ENCODE measurements at places on chromosomes 1 and 21.

GRCh38 chr21:37817242-37817641 is 99.0 kb downstream of the KCNJ6 start:
- DNase-seq: no peak

DNA sequence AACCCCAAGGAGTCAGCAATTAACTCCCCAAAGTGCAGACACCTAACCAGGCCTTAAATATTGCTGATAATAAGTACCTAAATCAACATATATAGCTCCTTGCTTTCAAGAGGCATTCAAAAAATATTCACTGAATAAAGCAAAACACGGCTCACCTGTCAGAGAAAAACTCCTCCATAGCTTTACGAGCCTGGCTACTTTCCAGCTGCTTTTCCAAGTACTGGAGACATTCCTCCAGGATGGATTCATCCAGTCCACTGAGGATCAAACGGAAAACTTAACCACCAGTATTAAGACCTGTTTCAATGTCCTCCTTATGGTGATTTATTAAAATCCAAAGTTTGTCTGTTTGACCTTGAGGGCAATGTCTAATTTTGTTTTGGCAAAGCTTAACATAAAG is 44.6 kb downstream of the UBR4 start:
- DNase-seq: no peak

- no peak for DNase-seq
Observed at GRCh38 chr1:44926311-44926781, 60.0 kb downstream of the EIF2B3 start.

GRCh38 chr1:94335950-94336349 is 82.2 kb upstream of the ABCD3 start:
- peak; percentile 67 for DNase-seq

DNA sequence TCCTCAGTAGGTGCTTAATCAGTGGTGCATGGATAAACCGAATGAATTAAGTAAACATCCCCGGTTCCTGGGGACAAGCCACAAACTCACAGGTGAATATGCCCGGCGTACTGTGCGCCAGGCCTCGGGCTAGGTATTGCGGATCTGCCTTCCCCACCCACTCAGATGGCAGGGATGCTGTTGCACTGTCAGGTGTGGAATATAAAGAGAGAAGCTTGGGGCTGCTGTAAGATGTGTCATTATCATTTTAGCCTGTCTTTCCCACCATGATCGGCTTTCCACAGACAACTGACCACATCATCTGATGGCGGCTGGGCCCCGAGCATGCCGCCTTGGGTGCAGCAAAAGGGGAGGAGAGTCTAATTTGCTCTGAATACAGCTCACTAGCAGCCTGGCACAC is 45.4 kb upstream of the LRP8 start:
- no peak for DNase-seq

- peak; percentile 57 for DNase-seq
Observed at GRCh38 chr1:196078691-196079090, 529.5 kb downstream of the KCNT2 start.

DNA sequence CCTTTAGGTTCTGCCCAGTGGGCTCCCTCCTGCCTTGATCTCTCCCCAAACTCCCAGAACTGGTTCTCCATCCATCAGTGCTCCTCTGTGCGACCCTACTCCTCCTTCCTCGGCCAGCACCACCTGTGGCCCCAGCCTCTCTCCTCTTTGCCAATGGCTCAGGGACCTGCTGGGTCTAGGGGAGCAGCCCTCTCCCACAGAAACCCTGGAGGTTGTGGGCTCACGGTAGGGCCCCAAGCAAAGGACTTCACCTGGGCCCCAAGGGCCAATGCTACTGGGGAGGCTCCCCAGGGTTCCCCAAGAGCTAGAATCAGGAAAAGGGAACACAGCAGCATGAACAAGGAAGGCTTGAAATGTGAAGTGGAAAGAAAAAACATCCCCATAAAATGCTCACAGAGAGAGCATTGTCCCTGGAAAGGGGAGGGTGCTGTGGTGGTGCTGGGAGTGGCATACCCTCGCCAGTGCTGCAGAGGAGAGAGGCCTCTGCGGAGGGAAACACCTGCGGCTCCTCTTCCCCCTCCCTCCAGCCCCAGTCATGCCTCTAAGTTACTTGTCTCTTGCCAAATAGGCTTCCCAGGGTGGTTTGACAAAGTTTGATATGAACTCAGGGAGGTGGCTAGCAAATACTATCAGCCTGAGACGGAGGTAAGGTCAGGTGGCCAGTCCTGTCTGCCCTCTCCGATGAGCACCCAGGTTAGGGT is 2.5 kb downstream of the TMEM63A start:
- DNase-seq: no peak

GRCh38 chr21:34180407-34180806 is 107.0 kb downstream of the MRPS6 start:
- DNase-seq: no peak

DNA sequence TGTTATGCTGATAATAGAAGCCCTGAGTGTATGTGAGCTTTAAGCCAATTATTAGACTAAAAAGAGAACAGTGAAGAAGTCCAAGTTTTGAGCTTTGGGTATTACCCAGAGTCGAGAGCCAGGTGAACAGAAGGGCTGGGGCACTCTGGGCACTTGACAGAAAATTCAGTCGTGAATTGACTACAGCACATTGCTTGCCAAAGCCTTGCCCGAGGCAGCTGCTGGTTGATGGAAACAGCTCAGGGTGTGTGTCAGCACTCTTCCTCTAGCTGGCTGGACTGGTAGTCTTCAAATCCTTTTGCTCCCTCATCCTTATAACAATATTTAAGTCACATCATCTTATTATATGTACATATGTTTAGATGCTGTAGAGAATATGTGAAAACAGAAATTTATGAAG is 21.3 kb downstream of the PDE4B start:
- peak; percentile 17 for DNase-seq

GRCh38 chr1:17305576-17306095 is 2.4 kb upstream of the PADI4 start:
- DNase-seq: no peak

DNA sequence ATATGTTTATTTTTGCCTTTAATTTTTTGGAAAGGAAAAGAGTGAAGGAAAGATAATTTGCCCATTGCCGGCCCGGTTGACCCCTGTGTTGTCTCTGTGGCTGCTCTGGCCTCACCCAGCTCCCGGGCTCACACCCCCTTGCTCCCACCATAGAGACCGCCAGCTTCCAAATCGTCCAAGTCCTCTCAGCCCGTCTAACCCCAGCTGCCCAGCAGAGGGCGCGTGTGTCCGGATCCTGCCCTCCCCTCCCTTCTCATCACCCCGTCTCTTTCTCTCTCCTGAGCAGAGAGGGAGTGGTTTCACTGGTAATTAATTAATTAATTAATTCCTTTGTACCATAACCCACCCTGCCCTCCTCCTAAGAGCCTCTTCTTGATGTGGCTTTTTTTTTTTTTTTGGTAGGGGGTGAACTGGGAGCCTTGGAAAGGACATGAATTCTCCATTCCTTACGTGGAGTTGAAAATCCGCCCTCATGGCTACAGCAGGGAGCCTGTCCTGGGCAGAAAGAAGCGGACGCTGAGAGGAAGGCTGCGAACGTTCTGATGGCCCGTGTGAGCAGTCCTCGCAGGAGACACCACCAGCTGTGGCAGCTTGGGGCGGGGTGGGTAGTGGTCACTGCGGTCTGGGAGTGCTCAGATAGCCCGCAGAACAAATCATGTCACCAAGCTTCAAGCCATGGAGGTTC is 45.9 kb downstream of the KIAA0040 start:
- DNase-seq: peak; percentile 69

DNA sequence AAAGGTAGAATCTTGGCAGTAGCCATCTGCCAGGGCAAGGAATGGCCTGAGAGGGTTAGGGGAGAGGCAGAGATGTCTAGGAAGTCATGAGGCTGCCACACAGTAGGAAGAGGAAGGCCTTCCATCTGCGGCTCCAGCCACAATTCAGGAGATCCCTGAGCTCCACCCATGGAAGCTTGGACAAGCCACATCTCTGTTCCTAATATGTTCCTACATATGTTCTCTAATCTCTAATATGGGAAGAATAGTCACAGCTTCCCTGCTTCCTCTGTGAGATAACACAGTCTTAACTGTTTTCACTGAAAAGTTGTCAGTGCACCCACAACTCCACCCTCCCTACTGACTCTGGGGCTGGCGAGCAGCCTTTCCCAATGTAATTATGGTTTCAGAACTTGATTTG is 109.5 kb downstream of the CDC7 start:
- no peak for DNase-seq

DNA sequence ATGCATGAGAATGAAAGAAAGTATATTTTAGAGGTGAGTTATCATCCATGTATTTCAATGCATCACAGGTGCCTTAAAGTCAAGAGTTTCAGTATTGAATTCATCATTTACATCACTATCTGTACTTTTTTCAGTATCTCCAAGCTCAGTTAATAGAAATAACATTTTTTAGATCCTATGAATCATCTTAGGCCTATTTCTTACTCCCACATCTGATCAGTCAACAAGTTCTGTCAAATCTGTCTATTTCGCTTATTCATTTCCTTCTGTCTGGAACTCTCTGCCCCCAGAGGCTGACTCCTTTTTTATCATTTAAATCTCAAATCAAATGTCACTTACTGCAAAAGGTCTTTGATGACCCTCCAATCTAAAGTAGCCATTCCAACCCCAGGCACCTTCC is 295.2 kb downstream of the LRRC7 start:
- no peak for DNase-seq

DNA sequence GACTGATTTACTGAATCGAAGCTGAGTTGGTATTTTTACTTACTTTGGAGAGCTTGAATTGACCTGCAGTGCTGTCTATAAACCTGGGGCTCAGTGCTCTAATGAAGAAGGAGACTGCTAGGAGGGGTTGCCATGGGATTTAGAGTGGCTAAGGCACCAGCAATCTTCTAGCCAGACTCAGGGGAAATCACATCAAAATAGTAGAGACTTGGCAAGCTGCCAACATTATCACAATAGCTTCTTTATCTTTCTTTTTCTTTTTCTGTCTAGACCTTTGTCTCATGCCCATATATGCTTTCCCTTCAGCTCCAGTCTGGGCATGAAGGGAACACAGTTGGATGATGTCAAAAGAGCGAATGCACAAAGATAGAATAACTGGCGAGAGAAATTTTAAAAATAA is 301.1 kb upstream of the DPYD start:
- peak; percentile 3 for DNase-seq

DNA sequence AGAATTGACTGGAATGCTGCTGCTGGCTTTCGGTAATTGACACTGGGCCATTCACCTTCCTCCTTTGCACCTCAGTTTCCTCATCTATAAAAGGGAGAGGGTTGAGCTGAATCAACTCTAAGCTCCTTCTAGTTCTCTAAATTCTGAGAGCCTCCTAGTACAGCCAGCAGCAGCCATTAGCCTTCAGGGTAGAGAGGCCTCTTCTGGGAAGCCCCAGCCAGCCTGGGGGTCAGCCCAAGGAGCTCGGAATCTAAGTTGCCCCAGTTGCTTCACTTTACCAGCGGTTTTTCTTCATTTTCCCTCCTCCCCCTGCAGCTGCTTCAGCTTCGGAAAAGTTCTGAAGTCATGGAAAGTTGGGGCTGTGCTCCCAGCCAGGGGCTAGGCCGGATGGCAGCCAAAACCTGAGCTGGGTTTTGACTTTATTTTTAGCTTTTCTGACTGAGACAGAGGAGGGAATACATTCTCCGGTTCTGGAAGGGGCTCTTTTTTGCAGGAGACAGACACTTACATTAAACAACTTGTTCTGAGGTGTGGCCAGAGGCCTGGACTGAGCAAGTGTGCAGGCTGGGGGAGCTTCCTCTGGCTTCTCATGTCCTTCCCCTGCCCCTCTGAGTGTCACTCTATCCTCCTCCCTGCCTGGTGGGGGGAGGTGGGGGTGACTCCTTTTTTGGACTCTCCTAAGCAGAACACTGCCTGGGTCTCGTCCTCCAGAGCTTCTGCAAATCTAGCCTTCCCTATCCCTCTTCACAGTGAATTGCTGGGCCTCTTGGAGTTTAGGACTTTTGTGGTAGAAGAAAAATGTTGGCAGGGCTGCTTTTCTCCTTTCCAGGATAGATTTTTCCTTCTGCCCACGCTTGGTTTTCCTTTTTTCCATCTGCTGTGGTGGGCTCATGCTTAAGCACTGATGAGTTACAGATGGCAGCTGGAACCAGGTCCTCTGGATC is 14.4 kb downstream of the LMNA start:
- DNase-seq: no peak

GRCh38 chr21:21385404-21385803 is 387.2 kb downstream of the NCAM2 start:
- DNase-seq: no peak

- DNase-seq: no peak
Observed at GRCh38 chr1:174958396-174958795, 41.4 kb upstream of the CACYBP start.

DNA sequence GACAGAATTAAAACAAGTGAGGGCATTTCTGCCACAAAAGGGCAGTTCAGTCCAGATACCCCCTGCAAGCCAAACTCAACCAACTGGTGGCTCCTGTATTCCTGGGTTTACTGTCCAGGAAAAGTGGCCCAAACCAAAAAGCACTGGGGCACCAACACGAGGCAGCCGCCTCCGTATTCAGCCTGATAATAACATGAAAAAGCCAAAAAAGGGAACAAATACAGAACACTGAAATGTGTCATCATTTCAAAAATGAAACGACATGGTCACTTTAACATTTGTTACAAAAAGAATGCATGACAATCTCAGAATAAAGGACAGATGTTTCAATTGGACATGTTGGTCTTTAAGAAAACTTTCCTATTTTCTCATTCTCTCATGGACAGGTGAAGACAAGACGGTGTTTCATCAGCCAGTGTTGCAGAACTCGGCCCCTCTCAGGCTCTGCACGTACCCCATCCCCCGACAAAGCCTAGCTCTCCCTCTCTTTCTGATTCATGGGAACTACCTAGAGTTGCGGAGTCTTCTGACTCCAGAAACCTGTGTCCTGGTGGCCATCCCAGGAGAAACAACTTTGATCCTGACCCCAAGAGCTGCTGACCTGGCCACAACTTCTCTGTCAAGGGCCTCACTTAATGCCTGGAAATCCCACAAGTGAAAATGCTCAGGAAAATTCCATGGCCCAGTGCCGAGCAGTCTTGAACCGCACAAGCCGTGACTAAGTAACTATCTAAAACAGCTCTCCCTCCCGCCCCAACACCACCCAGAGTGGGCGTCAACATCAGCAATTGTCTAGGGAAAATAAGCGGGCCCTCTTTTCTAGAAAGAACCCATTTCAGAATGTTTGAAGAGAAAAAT is 27.1 kb downstream of the ZBTB17 start:
- DNase-seq: no peak

- no peak for DNase-seq
Observed at GRCh38 chr21:39612233-39613040, at the start of gene B3GALT5. Gene B3GALT5, plus strand, starts transcription at chr21:39612940. Its CDS starts 47,620 bp downstream, at chr21:39660560.

- DNase-seq: no peak
Observed at GRCh38 chr1:221878134-221878533, 136.2 kb upstream of the DUSP10 start.

- DNase-seq: no peak
Observed at GRCh38 chr1:221376286-221376685, 365.6 kb downstream of the DUSP10 start.

DNA sequence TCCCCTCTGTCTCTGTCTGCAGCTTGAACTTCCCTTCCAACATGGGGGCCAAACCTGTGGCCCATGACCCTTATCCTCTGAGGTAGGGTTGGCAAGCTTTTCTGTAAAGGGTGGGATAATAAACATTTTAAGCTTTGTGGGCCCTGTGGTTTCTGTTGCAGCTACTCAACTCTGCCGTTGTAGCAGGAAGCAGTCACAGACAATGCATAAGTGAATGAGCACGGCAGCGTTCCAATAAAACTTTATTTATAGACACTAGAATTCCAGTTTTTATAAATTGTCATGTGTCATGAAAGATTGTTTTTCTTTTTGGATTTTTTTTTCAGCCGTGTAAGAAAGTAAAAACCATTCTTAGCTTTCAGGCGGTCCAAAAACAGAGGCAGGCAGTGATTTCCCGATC is 18.2 kb upstream of the CDK18 start:
- DNase-seq: no peak
